T-helper 2 cell treated with Interferon-gamma antibody and Interleukin-4, amounts not matched to agents 5 μg/mL and 100 μg/mL, for 36 hours (primary cell): ENCODE measurements at places on chromosomes 5 and 9.

GRCh38 chr5:143222287-143223231 lies 180.9 kb downstream of the NR3C1 start:
- peak; percentile 73 for DNase-seq

- no peak for DNase-seq
Measured at GRCh38 chr5:9547122-9547947, 1.5 kb upstream of the SEMA5A start.

DNA sequence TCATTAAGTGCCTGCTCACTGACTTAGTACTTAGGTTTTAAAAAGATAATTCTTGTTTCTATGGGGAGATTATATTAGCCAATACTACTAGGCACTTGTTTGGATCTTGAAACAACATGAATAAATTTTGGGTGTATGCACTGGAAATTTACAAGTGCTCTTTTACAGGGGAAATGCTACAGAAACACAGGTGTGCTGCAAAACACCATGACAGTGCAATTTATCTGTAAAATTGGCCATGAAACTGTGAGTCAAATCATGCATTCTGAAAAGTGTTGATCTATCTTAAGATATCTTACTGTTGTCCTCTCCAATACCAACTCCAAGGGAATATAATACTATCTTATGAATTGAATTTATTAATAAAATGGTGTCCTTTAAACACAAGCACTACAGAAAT lies 12.1 kb upstream of the PCDHB1 start:
- DNase-seq: no peak

- no peak for DNase-seq
Measured at GRCh38 chr9:73269430-73270101, 117.9 kb downstream of the ANXA1 start.

DNA sequence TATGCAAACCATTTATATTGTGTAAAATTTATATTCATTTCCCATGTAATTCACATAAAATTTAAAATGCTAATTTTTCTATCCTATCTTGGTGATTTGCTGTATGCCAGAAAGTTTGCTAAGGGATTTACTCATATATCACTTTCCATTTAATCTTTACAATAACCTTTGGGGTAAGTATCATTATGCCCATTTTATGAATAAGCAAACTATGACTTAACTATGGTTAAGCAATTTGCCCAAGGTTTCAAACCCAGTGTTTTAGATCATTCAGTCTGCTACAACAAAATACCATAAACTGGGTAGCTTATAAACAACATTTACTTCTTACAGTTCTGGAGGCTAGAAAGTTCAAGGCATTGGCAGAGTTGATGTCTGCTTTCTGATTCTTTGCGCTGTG lies 246.4 kb upstream of the TMEM161B start:
- DNase-seq: no peak

DNA sequence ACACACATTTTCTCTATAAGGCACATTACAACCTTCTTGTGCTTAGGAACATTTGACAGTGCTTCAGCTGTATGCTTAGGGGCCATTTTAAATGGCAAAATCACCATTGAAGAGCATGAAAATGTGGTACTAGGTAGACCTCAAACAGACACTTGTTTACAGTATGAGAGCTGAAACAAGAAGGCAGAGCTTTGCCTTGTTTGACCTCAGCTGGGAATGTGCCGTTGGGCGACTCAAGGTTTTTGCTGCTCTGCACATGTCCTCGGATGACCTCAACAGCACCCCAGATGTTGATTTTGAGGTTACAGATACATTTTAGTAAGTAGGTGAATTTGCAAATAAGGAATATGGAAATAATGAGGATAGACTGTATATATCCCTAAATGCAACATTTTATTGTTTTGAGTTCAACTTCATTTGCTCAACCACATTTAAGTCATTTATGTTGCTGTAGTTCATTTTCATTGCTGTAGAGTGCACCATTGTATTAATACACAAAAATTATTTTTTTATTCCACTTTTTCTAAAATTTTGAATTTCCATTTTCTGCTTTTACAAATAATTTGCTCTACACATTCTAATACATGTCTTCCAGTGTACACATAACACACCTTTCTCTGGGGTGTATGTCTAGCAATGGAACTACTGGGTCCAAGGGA lies 206.8 kb downstream of the NR3C1 start:
- DNase-seq: no peak

DNA sequence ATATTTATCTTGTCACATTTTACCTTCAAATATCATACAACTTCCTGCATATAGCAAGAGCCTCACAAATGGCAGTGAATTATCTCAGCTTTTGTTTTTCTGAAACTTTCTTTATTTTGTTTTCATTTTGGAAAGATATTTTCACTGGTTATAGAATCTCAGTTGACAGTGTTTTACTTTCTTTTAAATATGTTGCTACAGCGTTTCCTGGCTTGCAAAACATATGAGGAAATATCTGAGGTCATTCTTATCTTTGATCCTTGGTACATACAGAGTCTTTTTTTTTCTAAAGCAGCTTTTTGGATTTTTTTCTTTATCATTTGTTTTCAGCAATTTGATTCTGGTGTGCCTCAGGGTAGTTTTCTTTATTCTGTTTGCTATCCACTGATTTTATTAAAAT lies 77.6 kb upstream of the CEP78 start:
- DNase-seq: no peak

- DNase-seq: no peak
Measured at GRCh38 chr5:82913971-82914370, 163.2 kb downstream of the TMEM167A start.

- no peak for DNase-seq
Measured at GRCh38 chr5:93303291-93303691, 277.7 kb downstream of the NR2F1-AS1 start.

DNA sequence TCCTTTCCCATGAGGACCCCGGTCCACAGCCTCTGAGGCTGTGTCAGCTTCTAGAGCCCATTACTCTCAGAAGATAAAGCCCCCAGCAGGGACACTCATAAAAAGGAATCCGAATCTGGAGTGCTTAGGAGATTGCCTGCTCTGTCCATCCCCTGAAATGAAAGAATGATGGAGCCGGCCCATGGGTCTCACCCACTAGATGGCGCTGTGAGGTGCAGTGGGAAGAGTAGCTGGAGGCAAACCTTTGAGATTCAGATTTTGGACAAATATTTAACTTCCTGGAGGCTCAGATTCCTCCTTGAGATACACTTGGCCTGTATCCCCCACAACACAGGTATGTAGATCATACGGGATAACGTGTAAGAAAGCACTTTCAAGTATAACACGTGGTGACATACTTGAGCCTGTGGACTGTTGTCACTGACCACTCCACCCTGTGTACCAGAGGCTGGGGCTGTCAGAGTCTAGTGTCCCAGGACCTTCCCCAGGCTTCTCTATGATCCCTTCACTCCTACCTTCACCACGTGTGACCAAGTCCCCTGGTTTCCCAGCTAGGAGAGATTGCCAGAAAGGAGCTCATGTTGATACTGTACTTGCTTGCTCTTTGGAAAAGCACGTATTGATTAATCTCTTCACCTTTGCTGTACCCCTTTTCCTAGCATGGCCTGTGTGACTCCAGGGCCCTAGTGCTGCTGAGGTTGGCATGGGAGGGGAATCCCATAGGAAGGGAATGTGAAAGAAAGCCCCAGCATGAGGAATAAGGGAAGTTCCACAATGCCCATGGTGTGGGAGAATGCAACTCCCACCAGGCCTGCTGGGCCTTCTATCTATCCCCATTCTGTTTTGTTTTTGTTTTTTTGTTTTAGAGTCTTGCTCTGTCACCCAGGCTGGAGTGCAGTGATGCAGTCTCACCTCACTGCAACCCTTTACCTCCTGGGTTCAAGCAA lies 32.1 kb downstream of the TRMO start:
- no peak for DNase-seq

GRCh38 chr9:133976191-133976861 lies 15.8 kb downstream of the VAV2 start:
- no peak for DNase-seq

GRCh38 chr5:126354012-126354857 lies 69.0 kb upstream of the GRAMD2B start:
- DNase-seq: no peak
